ENCODE measurements at places on chromosomes 1 and 21.

- no peak for DNase-seq
Observed at GRCh38 chr1:201788296-201788695, 40.7 kb upstream of the IPO9 start.

- DNase-seq: no peak
Observed at GRCh38 chr1:117258791-117259190, 48.1 kb upstream of the VTCN1 start.

DNA sequence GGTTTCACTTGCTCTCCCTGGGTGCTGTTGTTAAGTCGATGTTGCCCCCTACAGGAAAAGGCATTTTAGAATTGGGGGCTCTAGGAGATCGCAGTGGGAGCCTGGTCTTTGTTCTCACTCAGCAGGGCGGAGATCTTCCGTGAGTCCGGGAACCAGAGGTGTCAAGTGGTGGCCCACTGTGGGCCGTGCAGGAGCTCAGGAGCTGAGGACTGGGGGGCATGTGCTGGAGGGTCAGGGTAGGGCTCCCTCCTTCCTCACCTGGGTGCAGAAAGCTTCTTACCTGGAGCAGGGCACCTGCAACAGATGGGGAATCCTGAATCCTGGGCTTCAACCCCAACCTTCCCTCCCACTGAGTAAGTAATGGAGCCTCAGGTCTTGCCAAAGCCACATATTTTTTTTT, 392.7 kb downstream of the NPHP4 start:
- no peak for DNase-seq

DNA sequence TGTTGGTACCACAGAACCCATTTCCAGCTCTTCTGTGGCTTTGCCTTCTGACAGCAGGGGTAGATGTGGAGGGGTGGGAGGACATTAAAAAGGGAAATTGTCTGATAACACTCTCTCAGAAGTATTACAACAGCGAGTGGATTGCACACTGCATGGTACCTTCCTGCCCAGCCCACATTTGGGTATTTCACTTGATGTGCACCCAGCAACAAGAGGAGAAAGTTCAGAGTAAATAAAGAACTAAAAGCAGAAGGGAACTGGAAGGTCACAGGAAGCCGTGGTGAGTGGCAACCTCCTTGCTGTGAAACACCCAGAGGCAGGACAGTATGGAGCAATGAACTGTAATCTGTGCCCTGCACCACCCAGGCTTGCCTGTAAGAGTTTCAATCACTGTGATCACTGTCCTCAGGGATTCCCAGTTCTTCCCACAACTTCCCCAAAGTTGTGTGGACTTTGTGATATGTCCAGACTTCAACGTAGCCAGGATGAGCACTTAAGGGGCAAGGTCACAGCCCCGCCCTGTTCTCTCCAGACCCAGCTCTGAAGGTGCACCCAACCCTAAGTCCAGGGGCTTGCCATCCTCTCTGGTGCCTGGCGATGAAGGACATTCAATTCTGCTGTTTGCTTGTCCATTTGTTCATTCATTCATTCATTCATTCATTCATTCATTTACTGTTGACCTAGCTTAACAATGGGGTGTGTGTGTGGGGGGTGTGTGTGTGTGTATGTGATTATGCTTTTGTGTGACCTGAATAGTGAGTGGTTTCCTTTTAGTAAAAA, 18.7 kb upstream of the F5 start:
- no peak for DNase-seq

DNA sequence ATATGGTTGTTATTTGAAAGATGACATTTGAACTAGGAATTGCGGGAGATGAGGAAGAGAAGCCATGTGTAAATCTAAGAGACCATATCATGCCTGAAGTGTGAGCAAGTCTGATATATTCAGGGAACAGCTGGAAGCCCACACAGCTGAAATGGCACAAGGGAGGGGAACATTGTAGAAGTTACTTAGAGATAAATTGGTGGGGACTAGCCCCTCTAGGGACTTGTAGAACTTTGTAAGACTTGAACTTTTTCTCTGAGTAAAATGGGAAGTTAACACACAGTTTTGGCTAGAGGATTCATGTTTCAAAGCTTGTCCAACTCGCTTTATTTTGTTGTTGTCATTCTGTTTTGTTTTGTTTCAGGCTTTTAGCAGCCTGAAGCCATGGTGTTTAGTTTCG, 216.4 kb downstream of the FMN2 start:
- DNase-seq: no peak

GRCh38 chr1:229017091-229017490, 253.8 kb upstream of the RAB4A start:
- DNase-seq: no peak

DNA sequence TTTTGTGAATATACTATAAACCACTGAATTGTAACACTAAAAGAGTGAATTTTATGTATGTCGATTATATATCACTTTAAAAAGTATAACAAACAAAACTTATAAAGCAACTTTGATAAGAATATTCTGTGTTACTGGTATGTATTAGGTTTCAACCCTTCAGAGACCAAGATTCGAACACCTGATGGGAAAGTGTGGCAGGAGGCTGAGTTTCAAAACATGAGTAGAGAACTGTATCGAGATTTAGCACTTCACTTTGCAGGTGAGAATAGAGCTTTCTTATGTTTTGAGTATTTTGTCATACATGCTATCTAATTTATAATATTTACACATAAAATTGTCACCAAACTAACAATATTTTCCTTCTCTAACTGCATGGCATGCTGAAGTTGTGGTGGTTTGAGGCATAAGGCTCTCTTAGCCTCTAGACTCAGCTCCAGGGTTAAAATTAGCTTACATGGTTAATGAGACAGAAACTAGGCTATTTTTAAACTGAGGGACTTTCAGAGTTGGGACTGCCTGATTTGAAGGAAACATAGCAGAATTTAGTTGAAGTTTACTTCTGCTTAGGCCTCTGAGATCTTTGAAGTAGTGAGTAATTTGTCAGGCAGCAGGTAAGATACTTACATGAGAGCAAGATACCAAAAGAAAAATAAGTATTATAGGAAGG, 48.6 kb downstream of the CEP350 start:
- DNase-seq: no peak

DNA sequence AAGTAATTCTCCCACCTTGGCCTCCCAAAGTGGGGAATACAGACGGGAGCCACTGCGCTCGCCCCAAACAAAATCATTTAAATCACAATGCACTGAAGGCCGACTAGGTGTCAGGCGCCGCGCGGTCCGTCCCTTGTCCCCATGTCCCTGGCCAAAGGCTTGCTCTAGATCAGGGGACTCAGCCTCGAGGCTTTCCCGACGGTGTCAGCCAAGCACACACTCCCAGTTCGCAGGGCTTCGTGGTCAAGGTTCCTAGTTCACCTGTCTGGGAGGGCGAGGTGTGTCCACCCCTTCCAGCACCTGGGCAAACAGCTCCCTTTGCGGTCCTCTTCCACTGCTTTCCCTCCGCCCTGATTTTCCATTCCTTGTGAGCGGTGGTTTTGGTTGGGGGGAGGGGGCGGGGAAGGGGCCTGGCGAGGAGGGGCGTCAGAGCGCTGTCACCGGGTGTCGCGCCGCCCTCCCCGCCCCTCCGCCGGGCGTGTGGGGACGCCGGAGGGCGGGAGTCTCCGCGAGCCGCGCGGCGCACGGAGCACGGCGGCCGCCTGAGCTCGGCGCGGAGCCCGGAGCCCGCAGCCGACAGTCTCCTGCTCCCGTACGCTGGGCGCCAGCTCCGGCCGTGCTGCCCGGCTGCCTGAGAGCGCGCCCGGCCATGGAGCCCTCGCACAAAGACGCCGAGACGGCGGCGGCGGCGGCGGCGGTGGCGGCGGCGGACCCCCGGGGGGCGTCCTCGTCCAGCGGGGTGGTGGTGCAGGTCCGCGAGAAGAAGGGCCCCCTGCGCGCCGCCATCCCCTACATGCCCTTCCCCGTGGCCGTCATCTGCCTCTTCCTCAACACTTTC, at the start of gene STUM:
STUM (plus strand) TSS at position 509 of the 838 bp plus-strand sequence; CDS start at position 650, 141 bp downstream.
- DNase-seq: no peak

- no peak for DNase-seq
Observed at GRCh38 chr1:97050506-97050905, 328.9 kb downstream of the PTBP2 start.

- no peak for DNase-seq
Observed at GRCh38 chr1:18384471-18384870, 96.3 kb upstream of the KLHDC7A start.

- DNase-seq: no peak
Observed at GRCh38 chr1:40432644-40433390, 17.5 kb upstream of the ZFP69B start.

GRCh38 chr1:48676822-48677221, 99.9 kb downstream of the BEND5 start:
- DNase-seq: no peak

GRCh38 chr1:63901094-63901493, 127.3 kb downstream of the ROR1 start:
- DNase-seq: no peak

Data from thoracic aorta (tissue), 2 donors.